ENCODE measurements at places on chromosomes 3 and 15. TPM values are rescaled to one million over a fixed set of nuclear protein-coding genes. Genes with fewer than 3 reads are reported as not detected.

The SCAMP5 gene
- 6.3 TPM for total RNA-seq

The SLC28A1 gene
- 0.39 TPM for total RNA-seq

- no peak for DNase-seq
- no peaks in the 10 kb centered on the region for H3K27me3 ChIP-seq
- no peaks in the 10 kb centered on the region for H3K4me1 ChIP-seq
Measured at GRCh38 chr3:148223266-148223665, 474.4 kb upstream of the AGTR1 start.

The TYRO3 gene
- total RNA-seq = 2.6 TPM

DNA sequence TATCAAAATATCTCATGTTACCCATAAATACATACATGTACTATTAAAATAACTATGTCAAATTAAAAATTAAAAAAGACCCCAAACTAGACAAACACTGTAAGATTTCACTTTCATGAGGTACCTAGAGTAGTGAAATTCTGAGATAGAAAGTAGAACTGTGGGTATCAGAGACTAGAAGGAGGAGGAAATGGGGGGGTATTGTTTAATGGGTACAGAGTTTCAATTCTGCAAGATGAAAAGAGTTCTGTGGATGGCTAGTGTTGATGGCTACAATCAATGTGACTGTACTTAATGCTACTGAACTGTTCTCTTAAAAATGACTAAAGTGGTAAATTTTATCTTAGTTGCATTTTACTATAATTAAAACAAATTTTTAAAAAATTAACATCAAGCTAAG is 36.6 kb downstream of the RFX7 start:
- no peak for DNase-seq
- no peaks in the 10 kb centered on the region for H3K27me3 ChIP-seq
- no peak overlapping the region for H3K27ac ChIP-seq
- no peak overlapping the region for H3K4me3 ChIP-seq

The SPTSSB gene
- total RNA-seq = not detected

- DNase-seq = no peak
- H3K4me3 ChIP-seq = no peak overlapping the region
- H3K27ac ChIP-seq = no peak overlapping the region
- H3K36me3 ChIP-seq = no peaks in the 10 kb centered on the region
Measured at GRCh38 chr15:85879334-85880163, 84.8 kb upstream of the KLHL25 start.

DNA sequence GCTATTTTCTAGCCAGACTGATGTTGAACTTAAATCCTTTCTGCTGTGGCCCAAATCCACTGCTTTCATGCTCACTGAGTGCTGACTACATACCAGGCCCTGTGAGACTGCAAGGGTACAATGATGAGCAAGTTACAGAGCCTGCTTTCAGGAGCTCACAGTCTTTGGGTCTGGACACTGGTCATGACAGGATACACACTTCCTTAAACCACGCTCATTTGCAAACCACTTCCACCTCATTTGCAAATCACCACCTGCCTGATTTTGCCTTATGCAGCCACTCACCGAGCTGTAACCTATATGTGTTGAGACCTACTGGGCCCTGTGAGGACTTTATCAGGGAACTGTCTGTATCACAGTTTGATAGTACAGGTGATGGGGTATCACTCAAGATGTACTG is 50.2 kb upstream of the LRRC58 start:
- H3K4me1 ChIP-seq = no peaks in the 10 kb centered on the region
- H3K27ac ChIP-seq = no peak overlapping the region
- peaks cover 29% of the 10 kb centered on the region for H3K36me3 ChIP-seq
- DNase-seq = no peak
- no peaks in the 10 kb centered on the region for H3K27me3 ChIP-seq

The GPD1L gene
- total RNA-seq = 128 TPM

DNA sequence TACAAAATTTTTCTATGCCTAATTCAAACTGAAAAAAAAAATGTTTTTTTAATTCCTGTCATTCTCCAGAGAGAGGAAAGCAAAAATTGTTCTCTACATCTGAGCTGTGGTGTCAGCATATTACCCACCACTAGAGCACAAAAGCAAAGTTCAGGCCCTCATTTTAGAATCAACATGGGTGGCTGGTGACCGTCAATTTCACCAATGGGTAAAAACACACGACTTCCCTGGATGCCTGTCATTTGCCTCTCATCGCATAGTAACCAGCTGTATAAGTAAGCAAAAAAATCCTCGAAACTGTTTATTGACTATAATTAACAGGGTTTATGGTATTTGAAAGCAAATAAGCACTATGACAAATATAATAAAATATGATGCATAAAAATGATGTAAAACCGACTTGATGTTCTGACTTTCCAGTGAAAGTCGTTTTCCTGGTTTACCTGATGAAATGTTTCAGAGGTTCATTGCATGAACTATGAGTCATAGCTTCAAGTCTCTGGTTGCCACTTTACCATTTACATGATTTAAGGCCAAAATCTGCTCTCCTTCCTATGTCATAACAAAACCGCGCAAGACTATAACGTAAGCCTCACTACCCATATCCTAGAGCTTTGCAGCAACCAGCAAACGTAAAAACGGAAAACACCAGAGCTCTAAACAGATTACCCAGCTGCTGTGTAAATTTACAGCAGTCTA is 60.5 kb downstream of the THBS1 start:
- H3K27ac ChIP-seq = no peak overlapping the region
- H3K4me1 ChIP-seq = no peaks in the 10 kb centered on the region
- no peak overlapping the region for H3K4me3 ChIP-seq
- H3K27me3 ChIP-seq = no peaks in the 10 kb centered on the region
- H3K36me3 ChIP-seq = no peaks in the 10 kb centered on the region

DNA sequence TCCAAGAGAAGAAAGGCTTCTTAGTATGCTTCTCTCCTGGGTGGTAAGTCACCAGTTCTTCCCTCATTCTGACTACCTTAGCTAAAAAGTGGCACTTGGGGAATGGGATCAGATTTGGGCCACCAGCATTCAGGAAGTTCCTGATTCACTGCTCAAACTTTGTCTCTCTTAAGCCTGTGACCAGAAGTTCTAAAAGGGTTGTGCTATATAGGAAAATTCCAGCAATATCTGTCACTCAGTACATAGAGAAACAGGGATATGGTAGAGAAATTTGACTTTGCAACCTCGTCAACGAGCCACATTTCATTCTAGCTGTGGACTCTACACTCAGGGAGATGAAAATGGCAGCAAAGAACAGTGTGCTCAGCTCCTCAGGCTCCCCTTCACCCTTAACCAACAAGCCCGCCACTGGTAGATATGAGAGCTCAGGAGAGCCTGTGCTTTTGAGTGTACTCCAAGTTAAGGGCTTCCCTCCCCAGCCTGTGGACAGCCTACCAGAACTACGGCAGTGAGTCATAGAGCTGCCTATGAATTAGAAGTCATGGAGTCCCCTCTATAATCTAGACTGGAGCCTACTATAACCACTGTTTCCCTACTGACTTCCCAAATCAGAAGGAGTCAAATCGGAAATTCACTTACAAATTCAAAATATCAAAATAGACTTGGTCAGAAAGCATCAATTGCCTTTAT is 52.6 kb upstream of the MYO5C start:
- H3K36me3 ChIP-seq = peaks cover 5% of the 10 kb centered on the region
- no peaks in the 10 kb centered on the region for H3K27me3 ChIP-seq
- no peak overlapping the region for H3K27ac ChIP-seq
- H3K4me3 ChIP-seq = no peak overlapping the region
- H3K4me1 ChIP-seq = peaks cover 9% of the 10 kb centered on the region
- no peak for DNase-seq

The PATL2 gene
- not detected for total RNA-seq

The KLHL25 gene
- total RNA-seq = 13.1 TPM

GRCh38 chr3:101842935-101843330 is 6.4 kb upstream of the NFKBIZ start:
- no peaks in the 10 kb centered on the region for H3K27me3 ChIP-seq
- no peak overlapping the region for H3K27ac ChIP-seq
- no peak overlapping the region for H3K4me3 ChIP-seq
